Stimulated activated naive CD8-positive, alpha-beta T cell treated with anti-CD3 and anti-CD28 coated beads, Interleukin-15, Interleukin-2, amounts not matched to agents 100 U/mL and 50 U/mL, for 24 hours (primary cell): ENCODE measurements at places on chromosomes 1 and 21.

GRCh38 chr1:3315399-3316339 is 138.8 kb upstream of the ARHGEF16 start:
- no peak for DNase-seq

- no peak for DNase-seq
Measured at GRCh38 chr21:17050646-17051045, 462.2 kb upstream of the CXADR start.

DNA sequence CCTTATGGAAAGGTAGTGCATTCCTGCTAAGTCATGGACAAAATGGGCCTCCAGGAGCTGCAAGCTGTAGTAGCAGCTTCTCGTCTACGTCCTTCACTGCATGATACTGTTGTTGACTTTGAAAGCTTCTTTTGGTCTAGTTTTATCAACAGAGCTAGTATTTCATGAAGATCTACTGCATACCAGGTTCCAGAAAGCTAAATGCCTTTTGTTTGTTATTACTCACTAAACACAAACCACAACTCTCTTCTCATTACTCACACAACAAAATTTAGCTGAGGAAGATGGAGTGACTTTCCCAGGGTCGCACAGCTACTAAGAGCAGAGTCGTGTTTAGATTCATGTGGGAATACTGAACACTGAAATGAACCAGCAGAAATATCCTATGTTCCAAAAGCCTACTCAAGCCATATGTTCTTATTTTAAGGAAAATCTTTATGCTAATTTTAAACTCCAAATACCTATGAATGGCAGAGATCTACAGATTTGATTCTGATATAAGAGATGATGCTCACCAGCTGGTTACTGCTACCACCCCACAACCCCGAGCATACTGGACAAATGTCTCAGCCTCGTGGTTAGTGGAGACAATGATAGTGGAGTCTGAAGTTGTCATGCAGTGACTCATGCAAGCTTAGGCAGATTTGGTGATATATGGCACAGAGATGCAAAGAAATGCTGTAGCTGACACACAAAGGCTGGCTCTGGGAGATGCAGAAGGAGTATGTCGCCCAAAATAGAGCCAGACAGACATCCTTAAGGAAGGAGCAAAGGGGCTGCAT is 20.6 kb downstream of the PGBD2 start:
- DNase-seq: no peak

DNA sequence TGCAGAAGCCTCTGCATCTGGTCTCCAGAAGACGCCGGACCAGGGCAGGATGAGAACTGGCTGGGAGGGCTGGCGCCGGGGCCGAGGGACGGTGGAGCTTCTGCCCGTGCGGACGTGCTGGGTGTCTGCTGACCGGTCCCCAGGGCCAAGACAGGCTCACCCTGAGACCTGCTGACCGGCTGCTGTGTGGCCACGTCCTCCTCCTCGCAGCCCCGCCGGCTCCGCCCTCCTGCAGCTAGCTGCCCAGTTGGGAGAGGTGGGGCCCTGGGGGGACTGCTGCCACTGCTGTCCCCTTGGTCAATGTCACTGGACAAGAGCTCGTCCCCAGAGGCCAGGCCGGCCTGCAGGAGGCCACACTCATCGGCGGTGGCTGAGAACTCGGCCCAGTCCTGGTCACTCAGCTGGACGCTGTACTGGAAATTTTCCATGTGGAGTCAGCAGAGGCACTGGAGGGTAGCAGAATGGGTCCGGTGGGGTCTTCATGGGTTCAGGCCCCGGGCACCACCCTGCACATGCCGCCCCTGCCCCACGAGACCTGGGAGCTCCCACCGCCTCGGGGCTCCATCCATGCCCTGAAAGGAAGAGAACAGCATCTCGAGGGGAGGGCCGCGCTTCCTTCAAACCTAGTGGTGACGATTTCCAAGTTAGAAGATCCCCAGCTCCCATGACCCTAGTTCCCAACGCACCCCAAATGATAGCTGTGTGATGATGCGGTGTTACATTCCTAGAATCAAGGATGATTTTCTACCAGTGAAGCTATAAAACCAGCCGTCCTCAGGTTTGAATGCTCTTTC is 1.1 kb downstream of the PERM1 start:
- no peak for DNase-seq

- DNase-seq: no peak
Measured at GRCh38 chr1:54362881-54363340, 43.3 kb downstream of the SSBP3 start.

DNA sequence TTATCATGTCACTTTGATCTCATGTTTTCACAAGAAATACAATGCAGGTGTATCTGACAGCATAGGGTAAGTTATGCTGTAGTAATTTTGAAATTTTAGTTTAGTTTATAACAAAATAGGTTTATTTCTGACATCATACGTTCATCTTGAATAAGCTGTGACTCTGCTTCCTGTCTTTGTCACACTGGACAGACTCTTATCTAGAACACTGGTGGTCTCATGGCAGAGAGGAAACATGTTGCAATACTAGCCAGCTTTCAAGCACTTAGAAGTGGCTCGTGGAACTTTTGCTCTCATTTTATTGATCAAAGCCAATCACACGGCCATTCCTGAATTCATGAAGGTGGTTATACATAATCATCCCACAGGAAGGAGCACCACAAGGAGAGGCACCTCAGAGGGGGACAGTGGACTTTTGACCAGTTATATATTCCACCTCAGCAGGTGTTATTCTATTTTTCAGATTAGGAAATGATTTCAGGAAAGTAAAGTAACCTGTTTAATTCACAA is 46.5 kb downstream of the CYP2J2 start:
- DNase-seq: no peak

GRCh38 chr21:28227881-28228635 is 764.6 kb downstream of the LTN1 start:
- DNase-seq: no peak

DNA sequence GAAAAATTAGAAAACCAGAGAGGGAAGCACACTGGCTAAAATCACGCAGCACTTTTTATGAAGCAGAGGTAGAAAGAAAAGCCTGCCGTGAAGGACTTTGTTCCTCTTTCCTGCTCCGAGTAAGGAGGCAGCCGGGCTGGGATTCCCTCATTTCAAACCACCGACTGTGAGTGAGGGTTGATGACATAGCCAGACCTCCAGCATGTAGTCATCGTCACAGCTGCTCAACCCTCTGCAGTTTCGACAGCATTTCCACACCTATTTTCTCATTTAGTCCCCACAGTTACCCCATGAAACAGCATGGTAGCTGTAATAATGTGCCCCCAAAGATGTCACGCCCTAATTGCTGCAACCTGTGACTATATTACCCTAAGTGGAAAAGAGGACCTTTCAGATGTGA is 35.3 kb downstream of the FCRL5 start:
- no peak for DNase-seq

- DNase-seq: no peak
Measured at GRCh38 chr1:111054656-111055055, 85.2 kb downstream of the DRAM2 start.

- no peak for DNase-seq
Measured at GRCh38 chr1:31503570-31503969, 72.7 kb upstream of the TINAGL1 start.

GRCh38 chr1:7643530-7643929 is 127.6 kb upstream of the VAMP3 start:
- no peak for DNase-seq

DNA sequence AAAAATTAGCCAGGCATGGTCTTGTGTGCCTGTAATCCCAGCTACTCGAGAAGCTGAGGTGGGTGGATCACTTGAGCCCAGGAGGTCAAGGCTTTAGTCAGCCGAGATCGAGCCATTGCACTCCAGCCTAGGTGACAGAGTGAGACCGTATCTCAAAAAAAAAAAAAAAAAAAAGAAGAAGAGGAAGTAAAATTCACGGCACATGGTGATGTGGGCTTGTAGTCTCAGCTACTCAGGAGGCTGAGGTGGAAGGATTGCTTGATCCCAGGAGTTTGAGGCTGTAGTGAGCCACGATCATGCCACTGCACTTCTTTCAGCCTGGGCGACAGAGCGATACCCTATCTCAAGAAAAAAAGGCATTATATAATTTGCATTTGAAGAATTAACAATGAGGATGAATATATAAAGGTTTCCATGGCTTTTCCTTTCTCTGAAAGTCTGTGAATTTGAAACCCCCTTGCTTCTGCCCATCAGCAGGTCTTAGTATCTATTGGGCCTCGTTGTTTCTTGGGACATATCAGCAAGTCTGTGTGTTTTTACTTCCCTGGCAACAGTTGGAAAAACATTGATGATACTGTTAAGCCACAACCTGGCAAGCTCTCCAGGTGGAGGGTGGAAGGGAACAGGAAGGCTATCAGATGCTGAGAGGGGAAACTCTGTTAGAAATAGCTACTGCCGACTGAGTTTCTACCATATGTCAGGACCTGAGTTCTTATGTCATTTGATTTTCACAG is 4.6 kb upstream of the PLA2G2D start:
- no peak for DNase-seq

GRCh38 chr1:63914706-63915105 is 140.9 kb downstream of the ROR1 start:
- DNase-seq: no peak
